Stimulated activated CD4-positive, alpha-beta T cell treated with anti-CD3 and anti-CD28 coated beads, Interleukin-4, amount 100 ng/mL, for 48 hours (primary cell): ENCODE measurements at places on chromosomes 12 and 14.

- DNase-seq, result no peak
These were observed 2.1 kb upstream of the ATXN7L3B start for GRCh38 chr12:74535536-74535935.

- no peak for DNase-seq
These were observed 3.1 kb downstream of the FICD start for GRCh38 chr12:108518101-108518715.

DNA sequence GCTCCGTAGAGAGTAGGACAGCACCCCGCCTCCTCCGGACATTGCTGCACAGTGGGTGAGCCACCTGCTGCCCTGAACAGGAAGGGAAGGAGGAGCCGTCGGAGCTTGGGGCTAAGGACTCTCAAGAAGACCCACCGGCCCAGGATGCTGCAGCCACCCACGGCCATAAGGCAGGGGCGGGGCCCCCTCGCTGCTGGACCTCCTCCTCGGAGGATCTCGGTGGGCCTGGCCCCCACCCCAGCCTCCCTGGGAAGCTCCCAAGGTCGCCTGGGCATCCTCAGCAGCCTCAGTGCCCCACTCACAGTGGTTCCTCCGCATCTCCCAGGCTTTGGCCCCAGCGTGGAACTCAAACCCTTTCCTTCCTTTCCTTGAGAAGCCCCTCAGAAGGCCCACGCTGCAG lies 68.6 kb upstream of the DIO3 start:
- no peak for DNase-seq

DNA sequence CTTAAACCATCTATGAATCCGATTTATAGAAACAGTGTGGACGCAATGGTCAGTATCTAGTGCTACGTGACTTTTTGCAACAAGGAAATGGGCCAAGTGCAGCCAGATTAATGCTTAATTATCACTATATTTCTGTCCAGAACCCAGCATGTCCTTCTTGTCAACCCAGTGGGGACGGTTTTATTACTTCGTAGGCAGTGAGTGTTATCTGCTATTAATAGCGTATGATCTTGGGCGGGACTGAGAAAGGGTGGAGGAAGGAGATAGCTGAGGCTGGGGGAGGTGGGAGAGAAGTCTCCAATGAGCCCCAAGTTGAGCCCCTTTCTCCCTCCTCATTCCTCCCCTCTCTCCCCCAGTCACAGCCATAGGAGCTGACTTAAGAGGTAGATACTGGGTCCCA lies 59.7 kb upstream of the FAM222A start:
- no peak for DNase-seq

GRCh38 chr14:63764103-63764502 lies 36.2 kb upstream of the SGPP1 start:
- DNase-seq, result no peak

GRCh38 chr14:59463787-59464485 lies 1.2 kb downstream of the GPR135 start:
- DNase-seq, result peak; percentile 24

DNA sequence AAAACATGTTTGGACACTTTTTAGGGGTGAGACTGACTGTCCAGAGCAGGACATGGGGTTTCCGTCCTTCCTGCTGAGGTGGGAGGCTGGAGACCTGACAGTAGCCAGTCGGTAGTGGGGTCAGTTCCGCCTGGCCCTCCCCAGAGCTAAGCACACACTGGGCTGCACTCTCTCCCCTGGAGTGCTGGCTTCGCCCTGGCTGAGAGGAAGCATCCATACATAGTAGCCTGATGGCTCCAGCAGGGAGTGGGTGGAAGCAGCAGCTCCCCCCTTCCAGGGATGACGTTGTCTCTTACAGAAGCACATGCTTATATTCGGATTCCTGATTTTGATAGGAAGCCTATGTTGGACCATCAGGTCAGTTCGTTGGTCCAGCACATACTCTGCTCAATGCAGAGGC lies 40.4 kb downstream of the SFSWAP start:
- DNase-seq, result no peak

GRCh38 chr12:90757957-90758356 lies 197.0 kb downstream of the CCER1 start:
- DNase-seq, result no peak

GRCh38 chr12:67645126-67645525 lies 3.4 kb upstream of the DYRK2 start:
- DNase-seq, result no peak

- no peak for DNase-seq
These were observed 6.5 kb upstream of the OTX2 start for GRCh38 chr14:56816574-56817391.

DNA sequence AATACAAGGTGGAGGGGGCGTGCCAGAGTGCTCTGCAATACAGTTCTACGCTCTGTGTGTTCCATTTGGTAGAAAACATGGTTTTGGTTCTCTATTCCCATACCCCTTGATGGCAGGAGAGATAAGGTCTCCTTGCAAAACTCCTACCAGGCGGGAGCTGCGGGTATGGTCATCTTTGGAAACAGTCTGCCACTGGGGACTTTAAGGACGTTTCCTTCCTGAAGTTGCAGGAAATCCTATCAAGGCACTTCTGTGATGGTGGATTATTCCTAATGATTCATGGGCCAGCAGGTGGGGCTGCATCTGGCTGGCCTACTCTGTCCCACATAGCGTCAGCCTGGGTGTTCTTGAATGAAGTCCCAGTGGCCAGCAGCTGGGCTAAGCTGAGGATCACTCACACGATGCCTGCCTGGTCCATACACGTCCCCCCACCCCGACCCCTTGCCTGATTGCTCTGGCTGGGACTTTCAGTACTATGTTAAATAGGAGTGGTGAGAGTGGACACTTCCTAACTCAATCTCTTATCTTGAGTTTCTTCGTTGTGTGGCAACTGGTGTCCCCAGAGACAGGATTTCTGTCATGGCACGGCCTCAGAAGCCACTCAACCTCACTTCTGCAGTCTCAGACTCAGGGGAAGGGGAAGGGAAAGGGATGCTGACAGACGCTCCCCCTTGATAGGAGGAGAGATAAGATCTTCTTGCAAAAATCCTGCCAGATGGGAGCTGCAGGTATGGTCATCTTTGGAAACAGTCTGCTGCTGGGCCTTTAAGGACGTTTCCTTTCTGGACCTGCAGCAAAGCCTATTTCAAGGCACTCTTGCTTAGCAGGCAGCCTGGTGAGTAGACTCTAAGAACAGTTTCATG lies 61.0 kb upstream of the FKBP4 start:
- no peak for DNase-seq

GRCh38 chr14:103008768-103009357 lies 48.5 kb downstream of the CDC42BPB start:
- DNase-seq, result no peak

DNA sequence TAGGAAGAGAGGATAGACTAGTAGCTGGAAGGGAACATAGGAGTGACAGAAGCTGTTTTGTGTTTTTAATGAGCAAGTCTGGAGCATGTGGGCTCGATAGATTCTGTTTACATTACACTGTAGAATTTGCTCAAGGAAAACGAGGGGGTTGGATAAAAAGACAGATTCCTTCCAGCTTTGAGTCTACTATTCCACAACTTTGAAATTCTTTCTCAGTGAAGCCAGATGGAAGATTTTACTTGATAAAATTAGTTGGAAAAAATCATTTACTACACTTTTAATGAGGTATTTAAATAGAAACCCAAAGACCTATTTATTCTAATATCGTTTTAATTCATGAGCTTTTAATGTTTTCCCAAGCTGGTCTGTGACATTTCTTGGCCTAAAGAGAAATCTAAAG lies 19.5 kb upstream of the EPS8 start:
- no peak for DNase-seq

GRCh38 chr12:67592228-67593011 lies 56.1 kb upstream of the DYRK2 start:
- DNase-seq, result no peak

DNA sequence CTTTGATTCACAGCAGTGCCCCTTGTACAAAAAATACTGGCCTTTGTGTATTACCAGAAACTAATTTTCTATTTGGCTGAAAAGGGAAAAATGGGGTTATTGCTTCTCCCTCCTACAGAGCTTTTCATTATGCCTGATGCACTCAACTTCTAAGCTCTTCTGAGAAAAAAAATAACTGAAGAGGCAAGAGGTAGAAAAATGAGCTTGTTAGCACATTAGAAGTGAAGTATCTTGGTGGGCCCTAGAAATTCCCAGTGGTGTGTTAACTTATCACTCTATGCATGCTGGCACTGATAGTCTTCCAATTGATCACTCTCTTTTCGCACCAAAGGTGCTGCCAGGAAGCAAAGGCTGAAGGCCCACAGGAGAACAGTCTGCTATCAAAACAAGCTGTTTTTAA lies 17.1 kb downstream of the INSM2 start:
- no peak for DNase-seq

- DNase-seq, result no peak
These were observed 87.8 kb upstream of the ZFP36L1 start for GRCh38 chr14:68880581-68881105.

DNA sequence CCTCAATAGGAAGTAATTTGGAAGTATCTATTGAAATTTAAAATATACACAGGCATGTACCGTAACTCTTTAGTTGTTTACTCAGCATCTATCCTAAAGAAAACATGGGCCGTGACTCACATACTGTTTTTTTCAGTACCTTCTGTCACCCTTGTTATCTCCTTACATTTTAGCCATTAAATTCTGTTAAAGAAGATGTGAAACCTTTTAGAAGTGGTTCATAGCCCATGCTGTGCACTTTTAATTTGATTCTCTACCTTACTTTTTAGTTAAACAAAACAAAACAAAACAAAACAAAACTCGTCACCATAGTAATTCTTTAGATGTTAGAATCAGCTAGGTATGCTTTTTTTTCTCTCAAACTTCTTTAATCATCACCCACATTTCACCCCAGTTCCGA lies 494.4 kb upstream of the RGS6 start:
- DNase-seq, result no peak

DNA sequence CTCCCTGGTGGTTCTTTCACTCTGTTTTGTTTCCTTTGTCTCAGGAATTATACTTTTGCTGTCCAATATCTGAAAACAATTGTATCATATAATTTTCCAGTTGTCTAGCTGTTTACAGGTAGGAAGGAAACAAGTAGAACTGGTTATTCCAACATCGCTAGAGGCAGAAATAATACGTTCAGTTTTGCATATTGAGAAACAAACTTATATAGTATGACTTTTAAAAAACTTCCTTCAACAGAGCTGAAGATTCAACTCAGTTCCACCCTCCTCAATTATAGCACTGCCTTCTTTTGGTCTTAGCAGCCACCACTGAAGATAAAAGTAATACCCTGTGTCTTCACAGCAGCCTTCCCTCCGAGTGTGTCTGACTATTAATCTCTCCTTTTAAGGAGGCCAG lies 214.3 kb downstream of the EFCAB11 start:
- DNase-seq, result no peak

- DNase-seq, result no peak
These were observed 244.6 kb upstream of the SFSWAP start for GRCh38 chr12:131466306-131466705.
